NCI-H2029 (cell line): ENCODE measurements at places on chromosomes 6 and 20.

DNA sequence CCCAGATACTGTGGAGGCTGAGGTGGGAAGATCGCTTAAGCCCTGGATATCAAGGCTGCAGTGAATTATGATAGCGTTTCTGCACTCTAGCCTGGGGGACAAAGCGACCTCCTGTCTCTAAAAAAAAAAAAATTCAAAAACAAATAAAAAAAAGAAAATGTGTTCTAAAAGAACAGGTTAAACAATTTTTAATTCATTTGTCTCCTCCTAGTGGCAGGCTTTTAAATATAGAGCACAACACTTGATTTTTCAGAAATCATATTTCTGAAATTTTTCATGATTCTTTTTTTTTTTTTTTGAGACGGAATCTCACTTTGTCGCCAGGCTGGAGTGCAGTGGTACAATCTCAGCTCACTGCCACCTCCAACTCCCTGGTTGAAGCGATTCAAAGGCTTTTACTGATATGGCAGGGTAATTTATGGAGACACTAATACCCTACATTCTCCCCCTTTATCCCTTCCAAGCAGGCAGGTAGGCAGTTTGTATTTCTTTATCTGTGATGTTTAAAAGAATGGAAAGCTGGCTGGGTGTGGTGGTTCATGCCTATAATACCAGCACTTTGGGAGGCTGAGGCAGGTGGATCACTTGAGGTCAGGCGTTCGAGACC is 8.7 kb upstream of the GTF3C6 start:
- DNase-seq, result no peak

- DNase-seq, result no peak
Observed at GRCh38 chr20:49508435-49509199, 26.1 kb upstream of the KCNB1 start.

DNA sequence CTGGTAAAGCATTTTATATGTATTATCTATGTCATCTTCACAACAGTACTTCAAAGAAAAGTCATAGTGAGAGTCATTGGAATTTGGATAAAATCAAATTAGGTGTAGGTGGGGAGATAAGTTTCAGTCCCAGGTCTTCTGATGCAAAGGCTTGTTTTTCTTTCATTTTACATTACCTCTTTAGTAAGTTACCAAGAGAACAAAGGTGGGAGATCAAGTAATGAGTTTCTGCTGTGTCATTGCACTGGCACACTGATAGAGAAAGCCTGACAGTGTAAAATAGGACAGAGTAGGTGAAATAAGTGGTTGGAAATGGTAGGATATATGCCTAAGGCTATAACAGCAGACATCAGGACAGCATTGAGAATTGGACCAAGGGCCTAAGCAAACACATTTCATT is 250.4 kb downstream of the NKAIN2 start:
- DNase-seq, result no peak

GRCh38 chr20:1994627-1995026 is 769 bp upstream of the PDYN start:
- DNase-seq, result no peak

DNA sequence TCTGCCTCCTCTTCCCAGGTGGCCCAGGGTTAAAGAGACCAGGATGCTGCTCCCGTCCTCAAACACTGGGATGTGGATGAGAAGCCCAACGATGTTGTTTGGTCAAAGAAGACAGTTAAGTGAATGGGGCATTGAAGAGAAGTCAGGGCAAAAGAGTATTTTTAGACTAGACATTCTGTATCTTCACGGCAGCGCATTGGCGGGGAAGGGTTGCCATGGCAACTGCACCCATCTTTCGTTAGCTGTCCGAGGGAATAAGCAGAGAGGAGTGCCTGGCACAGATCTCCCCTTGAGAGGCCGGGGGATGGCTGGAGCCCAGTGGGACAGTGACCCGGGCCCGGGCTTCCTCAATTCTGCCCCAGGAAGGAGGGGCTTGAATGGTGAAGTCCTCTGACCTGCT is 56.4 kb upstream of the GPR31 start:
- no peak for DNase-seq

DNA sequence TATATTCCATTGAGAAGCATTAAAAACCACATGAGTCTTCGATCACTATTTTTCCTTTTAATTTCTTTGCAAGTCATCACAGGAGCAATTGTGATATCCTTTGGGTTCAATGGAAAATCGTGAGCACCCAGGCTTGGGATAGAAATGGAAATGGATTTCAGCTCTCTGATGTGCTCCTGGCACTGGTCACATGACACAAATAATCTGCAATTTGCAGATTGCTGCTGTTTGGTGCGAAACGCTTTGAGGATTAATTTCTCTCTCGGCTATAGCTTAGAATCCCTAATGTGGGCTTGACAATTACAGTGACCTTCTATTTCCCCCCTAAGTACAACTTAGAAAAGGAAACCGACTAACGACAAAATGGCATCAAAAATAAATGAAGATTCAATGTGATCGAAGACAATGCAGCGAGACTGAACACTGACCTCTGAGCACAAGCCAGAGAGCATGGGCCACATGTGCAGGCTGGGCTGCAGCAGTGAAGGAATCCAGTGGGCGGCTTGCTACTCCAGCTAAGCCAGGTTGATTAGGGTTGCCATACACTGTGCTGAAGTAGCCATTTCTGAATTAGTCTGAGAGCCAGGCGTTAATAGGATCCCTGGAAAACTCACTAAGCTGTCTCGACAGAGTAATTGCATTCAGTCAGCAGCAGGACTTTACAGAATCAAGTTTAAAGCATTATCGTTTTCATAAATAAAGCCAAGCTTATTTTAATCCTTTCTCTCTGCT is 301.8 kb upstream of the AGPAT4 start:
- DNase-seq, result no peak

DNA sequence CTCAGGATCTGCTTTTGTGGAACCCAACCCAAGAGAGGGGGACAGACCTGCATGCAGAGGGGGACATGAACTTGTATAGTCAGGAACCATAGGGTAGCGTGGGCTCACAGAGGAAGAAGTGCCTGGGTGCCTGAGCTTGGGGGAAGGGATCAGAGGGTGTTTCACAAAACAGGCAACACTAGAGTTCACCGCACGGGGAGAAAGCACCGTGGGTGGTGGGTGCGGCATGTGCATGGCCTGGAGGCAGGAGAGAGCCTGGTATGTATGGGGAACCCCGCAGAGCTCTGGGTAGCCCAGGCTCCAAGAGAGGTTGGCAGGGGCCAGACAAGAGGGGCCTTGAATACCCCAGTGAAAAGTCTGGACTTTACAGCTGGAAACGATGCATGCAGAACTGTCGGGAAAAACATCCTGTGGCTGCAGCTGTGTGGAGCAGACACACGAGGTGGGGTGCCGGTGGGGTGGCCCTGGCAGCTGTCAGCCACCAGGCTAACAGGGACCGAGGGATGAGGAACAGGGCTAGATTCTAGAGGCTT is 6.7 kb upstream of the EMILIN3 start:
- DNase-seq, result no peak

DNA sequence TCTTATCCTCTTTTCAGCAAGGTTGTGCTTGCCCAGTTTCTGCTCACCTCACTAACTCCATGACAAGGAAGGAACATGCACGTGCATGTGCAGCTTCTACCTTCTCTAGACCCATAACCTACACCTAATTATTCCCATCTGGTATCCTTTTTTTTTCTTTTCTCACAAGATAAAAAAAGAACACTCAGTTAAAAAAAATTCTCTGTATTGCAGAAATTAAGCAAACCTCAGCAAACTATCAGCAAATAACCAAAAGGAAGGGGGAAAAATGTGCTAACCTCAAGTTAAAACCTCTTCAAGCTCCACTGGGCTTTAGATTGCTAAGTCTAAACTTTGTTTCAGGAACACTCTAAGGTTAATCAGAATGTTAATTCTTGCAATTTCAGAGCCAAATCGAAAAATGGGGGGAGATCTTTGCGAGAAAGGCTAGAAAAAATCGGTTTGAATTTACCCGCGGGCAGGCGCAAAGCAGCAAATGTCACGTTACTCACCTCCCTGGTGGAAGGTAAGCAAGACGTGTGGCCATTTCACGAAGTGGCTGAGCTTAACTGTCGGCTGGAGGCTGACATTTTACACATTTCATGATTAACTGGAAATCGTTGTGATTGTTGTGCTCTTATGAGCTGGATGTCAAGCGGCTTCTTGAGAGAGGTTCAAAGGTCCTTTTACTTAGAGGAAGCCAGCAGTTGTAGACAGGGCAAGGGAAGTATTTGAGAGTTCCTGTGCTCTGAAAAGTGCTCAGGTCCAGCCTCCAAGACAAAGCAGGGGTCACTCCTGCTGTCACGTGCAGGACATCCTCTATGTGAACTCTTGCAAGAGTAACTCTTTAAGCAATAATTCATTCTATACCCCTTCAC is 19.1 kb downstream of the TFAP2B start:
- DNase-seq, result no peak

- DNase-seq, result no peak
Observed at GRCh38 chr20:2658414-2659354, 5.3 kb downstream of the IDH3B start.

- no peak for DNase-seq
Observed at GRCh38 chr6:13431861-13432465, 55.4 kb downstream of the GFOD1 start.

DNA sequence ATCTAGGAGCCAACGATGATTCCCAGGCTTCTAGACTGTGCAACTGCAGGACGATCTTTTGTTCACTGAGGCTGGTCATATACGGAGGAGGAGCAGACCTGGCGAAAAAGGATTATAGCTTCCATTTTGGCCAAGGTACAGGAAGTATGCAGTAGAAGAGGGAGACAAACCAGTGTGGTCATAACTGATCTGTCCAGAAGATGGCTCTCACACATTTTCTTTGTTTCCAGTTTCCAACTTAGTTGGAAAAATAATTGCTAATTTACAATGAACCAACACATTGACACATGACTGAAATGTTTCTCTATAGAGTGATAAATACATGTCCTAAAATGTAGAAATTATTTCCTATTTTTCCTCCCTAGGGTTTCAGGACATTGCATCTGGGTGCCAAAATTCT is 364.1 kb upstream of the BTBD3 start:
- no peak for DNase-seq

DNA sequence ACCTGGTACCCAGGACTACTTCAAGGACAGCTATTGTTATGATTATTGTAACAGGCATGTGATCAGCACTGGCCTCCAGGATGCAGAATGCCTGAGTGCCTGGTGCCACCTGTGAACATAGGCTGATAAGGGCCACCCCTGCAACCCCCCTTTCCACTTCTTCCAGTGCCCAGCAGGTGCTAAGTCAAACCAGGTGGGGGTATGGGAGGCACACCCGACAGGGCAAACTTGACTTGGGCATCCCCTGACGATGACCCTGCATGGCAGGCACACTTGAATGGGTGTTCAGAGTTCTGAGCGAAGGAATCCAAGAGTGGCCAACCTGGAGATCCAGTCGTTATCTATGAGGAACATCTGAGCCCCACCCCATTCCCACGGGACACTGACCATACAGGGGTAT is 3.4 kb downstream of the ADA start:
- no peak for DNase-seq

DNA sequence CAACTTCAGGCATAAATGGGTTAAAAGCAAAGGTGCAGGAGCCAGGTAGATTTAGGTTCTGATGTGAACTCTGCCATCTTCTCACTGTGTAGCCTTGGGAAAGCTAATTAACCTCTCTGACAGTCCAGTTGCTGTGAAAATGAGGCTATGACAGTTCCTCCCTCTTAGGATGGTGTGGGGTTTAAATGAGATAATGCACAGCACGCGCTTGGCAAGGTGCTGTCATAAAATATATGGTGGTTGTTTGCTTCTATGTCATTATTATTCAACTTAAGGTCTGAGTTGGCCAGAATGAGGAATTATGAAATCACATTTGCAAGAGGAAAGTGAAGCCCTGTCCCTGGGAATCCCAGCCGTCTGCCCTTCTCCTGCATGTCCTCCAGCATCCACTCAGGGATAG is 15.5 kb upstream of the BCAS1 start:
- DNase-seq, result no peak

DNA sequence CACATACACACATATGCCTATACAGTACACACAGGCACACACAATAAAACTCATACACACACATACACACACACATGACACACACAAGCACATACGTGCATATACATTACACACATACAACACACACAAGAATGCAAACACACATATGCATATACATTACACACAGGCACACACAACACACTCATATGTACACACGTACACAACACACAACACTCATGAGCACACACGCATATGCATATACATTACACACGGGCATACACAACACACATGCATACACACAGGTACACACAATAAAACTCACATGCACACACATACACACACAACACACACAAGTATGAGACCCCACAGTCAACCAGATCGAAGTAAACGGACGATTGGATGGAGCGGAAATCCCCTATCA is 238.2 kb downstream of the ERMARD start:
- DNase-seq, result no peak

DNA sequence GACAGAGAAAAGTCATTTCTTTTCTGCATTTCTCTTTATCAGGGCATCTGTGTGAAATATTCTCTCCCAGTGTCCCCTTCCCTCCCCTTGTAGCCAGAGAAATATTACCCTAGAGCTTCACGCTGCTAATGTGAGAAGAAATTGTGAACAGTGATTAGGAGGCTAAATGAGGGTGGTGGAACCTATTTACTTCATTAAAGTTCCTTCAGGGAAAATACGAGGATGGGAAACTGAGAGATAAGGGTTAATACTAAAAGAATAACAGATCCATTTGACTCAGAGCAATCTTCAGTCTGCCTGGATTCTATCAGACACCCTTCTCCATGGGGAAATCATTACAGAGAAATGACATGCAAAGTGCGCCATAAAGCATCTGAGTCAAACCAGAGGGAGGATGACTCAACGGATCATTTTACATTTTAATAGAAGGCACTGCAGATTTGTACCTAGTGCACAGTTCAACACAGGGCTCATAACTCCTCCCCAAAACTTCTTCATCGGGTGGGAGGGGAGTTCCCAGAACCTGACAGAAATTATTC is 131.3 kb downstream of the GJA10 start:
- DNase-seq, result no peak

- peak; percentile 77 for DNase-seq
Observed at GRCh38 chr20:49635166-49635565, 67.2 kb upstream of the PTGIS start.

DNA sequence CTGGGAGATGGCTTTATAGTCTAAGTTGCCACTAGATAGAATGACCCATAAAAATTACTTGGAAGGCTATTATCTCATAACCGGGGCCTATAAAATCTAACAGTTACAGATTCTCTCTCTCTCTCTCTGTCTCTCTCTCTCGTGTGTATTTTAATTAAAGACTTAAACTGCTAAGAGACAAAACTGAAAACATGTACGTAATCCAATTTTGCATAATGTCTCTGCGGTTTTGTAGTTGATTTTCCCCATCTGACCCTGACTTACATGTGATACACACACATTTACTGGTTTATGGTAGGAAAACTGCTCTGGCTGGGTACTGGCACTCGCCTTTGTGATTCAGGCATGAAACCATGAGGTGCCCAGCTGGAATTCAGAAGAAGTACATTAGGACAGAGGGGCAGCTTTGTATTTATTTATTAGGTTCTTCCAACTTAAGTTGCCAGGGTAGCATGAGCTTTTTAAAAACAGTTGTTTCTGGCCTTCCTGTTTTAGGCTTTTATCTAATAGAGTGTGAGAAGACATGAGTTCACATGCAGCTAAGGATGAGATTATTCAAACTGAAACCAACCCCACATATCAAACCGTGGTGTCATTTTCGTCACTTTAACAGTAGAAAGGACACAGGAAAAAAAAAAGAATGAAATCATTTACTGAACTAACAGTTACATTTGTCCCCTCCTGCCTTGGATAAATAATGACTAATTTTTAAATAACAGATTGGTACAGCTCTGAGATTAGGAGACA is 182.5 kb downstream of the GMPR start:
- no peak for DNase-seq

GRCh38 chr6:91961671-91962070 is 1374.8 kb upstream of the MAP3K7 start:
- DNase-seq, result no peak
